Ammon's horn (tissue), 1 donor: ENCODE measurements at places on chromosomes 5 and 9.

GRCh38 chr9:127022913-127023660, 99.3 kb downstream of the ANGPTL2 start:
- DNase-seq: no peak

DNA sequence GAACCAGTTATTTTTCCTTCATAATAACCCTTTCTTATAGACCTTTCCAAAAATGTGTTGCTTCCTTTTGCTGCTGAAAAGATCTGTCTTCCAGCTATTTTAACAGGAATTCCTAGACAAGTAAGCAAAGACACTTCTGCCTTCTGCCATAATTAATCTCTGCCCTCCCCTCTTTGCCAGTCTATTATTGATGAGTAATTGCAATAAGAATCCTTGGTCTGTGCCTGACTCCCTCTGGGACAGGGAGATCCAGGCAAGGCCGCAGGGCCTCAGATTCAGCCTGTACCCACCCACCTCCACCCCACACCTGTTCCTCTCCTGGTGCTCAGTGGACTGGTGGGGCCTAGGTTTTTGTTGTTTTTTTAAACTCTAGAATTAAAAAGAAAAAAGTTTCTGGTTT, 8.3 kb downstream of the FOXD1 start:
- DNase-seq: no peak

DNA sequence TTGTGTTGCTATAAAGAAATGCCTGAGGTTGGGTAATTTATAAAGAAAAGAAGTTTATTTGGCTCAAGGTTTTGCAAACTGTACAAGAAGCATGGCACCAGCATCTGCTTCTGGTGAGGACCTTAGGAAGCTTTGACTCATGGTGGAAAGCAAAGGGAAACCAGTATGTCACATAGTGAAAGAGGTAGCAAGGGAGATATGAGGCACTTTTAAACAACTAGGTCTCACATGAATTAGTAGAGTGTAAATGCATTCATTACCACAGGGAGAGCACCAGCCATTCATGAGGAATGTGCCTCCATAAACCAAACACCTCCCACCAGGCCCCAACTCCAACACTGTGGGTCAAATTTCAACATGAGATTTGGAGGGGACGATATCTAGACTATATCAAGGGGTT, 40.8 kb downstream of the OR2Y1 start:
- no peak for DNase-seq

- DNase-seq: no peak
These were observed 125.3 kb upstream of the MEF2C start for GRCh38 chr5:89008291-89008690.

- DNase-seq: peak; percentile 55
These were observed 316.6 kb downstream of the AGTPBP1 start for GRCh38 chr9:85425153-85425611.

DNA sequence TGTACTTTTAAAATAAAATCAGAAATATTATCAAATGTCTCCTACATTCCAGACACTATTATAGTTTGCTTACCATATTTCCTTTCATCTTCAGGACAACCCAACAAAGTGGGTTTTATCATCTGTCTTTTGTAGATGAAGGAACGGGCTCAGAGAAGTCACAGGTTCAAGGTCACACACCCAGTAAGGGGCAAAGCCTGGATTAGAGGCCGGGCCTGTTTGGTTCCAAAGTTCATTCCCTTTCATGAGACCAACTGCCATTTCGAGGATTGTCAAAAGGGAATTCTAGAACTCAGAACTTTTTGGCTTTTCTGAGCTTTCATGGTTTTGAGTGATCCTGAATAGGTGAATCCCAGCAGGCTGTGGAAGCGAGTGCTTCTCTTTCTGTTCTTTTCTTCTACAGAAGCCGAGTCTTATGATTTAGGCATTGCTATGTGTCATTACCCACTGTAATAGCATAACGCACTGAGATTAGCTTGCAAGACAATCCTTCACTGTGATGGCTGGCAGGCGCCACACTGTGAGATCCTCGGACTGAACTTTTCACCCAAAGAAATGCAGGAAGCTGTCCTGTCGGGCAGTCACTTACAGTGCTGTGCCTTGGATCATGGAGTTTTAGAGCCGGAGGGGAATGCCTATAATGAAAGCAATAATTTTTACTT, 43.8 kb upstream of the ANKH start:
- no peak for DNase-seq

DNA sequence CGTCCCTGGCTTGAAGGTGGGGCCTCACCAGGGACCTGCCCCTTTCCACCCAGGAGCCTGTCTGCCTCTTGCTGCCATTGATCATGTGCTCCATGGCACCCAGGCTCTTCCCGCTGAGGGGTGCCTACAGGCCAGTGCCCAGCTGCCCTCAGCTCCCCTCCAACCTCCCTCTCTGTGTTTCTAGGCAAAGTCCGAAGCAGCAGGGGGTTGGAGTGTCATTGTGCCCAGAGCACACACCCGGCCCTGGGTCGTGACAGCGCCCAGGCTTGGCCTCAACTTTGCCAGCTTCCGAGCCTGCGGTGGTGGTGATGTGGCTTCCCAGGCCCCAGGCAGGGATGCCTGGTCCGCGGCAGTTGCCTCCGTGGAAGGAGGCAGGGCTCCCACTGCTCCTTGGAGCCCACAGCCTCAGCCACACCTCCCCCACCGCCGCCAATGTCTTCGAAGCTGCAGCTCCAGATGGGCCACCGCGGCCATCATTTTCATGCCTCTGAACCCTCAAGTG, 52.4 kb downstream of the GTF3C4 start:
- no peak for DNase-seq

GRCh38 chr9:19101203-19101602, 1.5 kb downstream of the HAUS6 start:
- no peak for DNase-seq

GRCh38 chr5:128084228-128085167, 932 bp downstream of the SLC12A2 start:
- peak; percentile 47 for DNase-seq

GRCh38 chr5:154708846-154709245, 46.3 kb upstream of the LARP1 start:
- DNase-seq: no peak

DNA sequence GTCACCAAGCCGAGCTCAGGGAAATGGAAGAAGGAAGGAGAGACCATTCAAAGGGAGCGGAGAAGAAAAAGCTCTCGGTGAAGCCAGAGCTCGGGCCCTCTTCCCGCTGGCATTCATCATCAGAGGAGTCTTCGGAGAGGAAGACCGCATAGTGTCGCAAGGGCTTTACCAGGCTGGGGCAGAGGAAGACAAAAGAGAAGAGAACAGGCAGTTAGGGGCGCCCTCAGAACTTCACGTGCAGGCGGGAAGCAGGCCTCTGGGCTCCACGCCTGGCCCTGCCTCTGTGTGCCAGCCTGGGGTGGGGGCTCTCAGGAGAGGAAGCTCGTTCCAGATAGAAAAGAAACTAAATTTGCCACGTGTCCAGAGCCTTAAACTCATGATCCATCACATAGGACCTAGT, 31.7 kb downstream of the CRB2 start:
- no peak for DNase-seq

- DNase-seq: no peak
These were observed 183.4 kb downstream of the PAPPA start for GRCh38 chr9:116337015-116337414.

DNA sequence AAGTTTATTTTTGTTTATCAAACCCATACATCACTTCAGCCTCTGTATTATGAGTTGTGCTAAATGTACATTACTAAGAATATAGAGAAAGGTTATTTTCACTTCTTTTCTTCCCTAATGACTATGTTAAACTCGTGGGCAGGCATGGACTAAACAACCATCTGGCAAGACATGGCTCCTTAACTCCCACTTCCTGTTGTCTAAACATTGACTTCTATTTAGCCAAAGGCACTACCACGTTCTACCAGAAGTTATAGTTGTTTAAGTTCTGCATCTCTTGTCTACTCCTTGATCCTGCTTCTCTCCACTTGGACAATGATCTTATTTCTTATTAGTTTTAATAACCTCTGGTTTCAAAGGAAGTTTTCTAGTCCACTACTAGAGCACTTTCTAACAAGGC, 136.1 kb downstream of the MACIR start:
- DNase-seq: no peak

- DNase-seq: no peak
These were observed 352.6 kb downstream of the CAAP1 start for GRCh38 chr9:26539867-26540493.

GRCh38 chr5:126676195-126676624, 75.5 kb downstream of the PHAX start:
- peak; percentile 81 for DNase-seq

DNA sequence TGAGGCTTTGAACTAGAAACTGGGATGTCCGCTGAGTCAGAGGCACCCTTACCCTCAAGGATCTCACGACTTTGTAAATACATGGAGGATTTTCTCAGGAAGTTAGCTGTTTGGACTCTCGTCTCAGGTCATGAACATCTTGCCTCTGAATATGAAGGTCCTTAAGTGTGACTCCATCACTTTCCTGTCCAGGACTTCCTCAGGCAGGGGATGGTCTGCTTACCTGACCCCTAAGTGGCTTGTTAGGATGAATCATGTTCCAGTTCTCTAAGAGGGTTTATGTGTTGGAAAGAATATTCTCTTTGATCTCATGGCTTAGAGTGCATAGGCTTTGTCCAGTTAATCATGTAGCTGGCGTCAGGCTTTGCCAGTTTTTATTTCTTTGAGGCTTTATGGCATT, 511.7 kb upstream of the KLF4 start:
- DNase-seq: no peak

DNA sequence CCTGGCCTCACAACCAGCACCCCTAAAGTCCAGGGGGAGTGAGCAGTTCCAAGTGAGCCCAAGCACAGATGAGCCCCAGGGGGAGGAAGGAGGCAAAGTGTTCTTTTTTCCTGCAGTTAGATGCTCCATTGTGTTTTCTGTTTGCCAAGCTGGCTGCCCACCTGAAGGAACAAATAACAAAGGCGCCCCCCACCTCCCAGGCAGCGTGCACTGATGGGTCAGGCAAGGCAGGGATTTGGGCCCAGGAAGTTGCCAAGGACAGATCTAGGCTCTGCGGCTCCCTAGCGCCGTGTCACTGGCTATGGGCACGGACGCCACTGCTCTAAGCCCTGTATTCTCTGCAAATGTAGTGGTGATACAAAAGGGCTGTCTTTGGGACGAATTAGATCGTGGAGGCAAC, 21.8 kb downstream of the FGF1 start:
- DNase-seq: no peak

DNA sequence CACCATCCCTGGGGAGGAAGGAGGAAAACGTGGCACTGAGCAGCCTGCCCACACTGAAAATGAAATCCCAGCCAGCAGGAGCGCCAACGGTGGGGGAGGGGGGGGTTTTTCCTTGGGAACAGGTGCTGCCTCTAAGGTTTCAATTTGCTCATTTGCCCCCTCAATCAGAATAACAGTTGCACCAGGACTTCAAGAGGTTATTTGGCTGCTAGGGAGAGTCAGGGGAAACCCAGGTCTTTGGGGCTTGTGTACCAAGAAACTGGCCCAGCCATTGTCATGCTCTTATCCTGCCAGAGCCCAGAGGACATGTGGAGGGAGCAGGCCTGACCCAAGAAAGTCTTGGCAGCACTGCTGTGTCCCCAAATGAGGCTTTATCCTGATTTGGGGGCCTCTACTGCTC, 66.5 kb downstream of the NDFIP1 start:
- DNase-seq: no peak

DNA sequence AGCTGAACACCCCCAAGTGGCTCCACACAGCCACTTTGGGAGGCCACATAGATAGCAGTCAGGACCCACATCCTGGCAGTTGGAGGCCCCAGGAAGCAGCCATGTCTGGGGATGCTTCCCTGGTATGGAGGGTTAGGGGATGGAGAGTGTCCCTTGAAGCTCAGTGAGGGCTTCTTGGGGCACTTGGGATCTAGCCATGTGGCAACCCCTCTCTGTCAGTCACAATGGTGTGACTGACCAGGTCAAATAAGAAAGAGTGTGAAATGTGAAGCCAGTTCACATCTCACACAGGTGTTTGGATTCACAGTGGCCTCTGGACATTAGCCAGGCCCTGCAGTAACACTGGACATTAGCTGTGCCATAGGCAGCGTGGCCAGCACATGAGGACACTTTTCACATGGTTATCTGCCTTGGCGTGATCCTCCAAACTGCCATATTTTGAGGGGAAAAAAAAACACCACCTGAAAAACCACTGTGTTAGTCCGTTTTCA, 53.9 kb upstream of the IL17B start:
- no peak for DNase-seq

GRCh38 chr9:124733964-124734740, 37.0 kb downstream of the NR6A1 start:
- no peak for DNase-seq

DNA sequence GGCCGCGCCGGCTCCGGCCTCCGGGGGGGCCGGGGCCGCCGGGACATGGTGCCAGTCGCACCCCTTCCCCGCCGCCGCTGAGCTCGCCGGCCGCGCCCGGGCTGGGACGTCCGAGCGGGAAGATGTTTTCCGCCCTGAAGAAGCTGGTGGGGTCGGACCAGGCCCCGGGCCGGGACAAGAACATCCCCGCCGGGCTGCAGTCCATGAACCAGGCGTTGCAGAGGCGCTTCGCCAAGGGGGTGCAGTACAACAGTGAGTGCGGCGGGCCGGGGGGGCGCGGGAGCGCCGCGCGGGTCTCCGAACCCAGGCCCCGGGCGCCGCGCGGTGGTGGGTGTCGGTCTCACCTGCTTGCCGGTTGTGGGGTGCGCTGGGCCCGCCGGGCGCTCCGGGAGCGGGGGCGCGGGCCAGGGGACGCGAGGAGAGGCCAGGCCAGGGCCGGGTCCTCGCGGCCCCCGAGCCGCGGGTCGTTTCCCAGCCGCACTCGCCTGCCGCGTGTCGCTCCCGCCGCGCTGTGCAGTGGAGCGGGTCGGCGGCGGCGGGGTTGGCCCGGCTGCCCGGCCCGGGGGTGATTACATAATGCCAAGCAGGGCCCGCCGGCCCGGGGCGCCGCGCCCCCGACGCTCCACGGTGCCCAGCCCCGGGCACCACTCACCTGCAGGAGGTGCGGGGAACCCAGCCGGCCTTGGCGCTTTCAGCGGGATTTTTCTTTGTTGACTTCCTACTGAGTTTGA, 492 bp downstream of the RABL6 start:
- DNase-seq: no peak

DNA sequence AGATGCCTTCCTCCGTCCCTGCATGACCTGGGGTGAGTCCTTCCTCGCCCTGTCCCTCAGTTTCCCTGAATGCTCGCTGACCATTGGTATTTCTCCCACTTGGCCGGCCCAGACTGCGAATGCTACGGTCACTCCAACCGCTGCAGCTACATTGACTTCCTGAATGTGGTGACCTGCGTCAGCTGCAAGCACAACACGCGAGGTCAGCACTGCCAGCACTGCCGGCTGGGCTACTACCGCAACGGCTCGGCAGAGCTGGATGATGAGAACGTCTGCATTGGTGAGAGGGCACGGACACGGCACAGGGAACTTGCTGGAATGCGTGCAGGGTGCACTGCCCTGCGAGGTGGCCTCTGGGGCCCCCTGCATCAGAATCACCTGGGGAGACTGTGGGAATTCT, 77.1 kb downstream of the NTNG2 start:
- no peak for DNase-seq

DNA sequence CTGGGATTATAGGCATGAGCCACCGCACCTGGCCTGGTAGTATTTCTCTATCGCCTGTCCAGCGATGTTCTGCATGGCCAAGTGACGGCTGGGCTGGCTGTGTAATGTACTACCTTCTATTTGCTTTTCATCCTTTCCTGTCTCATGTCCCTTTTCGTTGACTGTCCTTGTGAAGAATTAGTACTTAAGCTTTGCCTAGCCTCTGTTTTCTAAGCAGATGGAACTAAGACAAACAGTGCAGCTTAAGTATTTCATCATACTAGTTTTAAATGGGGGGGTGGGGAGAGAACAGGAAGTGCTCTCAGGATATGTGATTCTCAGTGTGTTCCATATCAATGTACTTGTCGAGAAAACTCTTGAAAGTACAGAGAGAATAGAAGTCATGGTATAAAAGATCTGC, 31.7 kb upstream of the CCL21 start:
- no peak for DNase-seq
